GM12864 (cell line): ENCODE measurements at places on chromosomes 6 and 20.

DNA sequence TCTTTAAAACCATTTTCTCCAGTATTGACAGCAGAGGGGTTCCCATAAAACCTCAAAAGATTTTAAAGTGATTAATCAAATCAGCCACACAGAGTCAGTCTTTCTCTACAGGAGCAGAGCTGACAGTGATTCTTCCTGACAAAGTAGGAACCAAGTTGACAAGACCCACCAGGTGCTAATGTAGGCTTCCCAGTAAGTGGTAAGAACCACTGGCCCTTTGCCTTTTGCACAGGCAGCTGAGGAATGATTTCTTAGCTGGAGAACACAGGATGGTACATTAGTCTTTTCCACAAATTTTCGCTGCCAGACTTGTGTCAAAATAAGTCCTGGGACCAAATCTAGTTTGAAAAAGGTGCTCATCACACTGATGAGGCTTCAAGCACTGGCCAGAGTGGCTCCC lies 95.8 kb downstream of the ARMC2 start:
- no peak for DNase-seq

DNA sequence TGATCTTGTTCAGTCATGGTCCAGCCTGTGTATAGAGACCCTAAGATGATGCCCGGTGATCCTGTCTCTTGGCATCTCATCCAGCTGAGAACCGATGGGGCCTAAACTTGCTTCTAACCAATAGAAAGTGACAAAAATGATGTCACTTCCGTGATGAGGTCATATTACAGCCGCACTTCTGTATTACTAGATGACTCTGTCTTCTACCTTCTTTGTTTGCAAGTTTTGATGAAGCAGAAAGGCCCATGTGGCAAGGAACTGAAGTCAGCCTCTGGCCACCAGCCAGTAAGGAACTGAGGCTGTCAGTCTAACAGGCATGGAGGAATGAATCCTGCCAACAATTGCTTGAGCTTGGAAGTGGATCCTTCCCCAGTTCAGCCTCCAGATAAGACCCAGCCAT lies 32.8 kb upstream of the HLA-C start:
- DNase-seq = no peak

DNA sequence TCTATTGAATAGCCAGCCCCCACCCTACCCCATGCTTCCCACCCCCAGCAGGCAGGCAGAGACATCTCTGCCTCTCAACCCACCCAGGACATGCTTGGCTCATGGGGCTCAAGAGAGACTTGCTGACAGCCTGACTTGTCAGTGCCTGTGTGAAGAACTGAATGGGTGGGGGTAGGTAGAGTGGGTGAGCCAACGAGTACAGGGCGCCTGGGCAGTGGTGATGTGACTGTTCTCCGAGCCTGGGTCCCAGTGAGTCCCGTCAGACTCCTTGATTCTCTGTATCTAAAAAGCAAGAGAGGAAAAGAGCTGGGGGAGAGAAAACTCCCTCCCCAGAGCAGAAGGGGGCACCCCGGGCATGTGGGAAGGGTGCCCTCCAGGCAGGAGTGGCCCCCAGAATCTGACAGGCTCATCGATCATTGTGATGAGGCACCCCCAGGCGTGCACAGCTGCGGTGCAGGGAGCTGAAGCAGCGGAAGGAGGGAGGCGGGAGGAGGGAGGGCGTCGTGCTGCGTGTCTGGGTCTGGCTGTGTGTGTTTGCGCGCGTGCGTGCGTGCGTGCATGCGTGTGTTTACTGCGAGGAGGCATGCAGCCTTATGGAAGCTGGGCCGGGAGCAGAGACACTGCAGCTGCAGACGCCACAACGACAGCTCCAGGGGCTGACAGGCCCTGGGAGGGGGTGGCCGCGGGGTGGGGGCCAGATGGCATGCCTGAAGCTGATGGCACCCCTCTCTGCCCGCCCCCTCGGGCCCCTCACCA lies 40.2 kb downstream of the FOXP4 start:
- DNase-seq = no peak

DNA sequence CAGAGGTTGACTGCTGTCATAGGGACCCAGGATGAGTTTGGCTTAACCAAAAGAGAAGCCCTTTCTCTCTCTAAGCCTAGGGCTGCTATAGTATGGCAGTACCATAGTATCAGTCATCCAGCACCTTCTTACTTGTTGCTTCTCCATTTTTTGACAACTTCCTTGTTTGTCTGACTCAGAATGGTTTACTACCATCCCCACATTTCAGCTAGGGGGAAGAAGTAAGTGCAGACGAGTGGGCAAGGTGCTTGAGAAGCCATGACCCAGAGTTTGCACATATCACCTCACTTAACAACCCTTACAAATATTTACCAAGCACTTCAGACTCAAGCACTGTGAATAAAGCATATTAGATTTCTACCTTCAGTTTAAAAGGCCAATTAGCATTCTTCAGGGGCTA lies 289.9 kb upstream of the TSHZ2 start:
- DNase-seq = no peak

GRCh38 chr6:169445661-169446581 lies 192.3 kb upstream of the THBS2 start:
- DNase-seq = no peak
